ENCODE measurements at places on chromosomes 3 and 15.

DNA sequence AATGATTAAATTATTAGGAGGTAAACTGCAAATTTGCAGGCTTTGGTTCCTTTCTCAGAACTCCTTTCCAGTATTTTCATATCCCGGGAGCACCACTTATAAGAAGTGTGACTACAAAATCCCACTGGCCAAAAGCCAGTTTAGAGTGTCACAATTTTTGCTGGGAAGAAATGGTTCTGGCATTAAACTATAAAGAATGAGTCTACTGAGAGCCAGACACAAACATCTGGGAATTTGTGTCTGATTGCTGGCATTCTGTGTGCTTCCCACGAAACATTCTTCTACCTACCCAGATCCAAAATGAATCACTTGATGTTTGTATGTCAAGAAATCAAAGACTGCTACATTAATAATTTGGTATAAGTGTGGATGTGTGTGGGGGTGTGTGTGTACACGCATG lies 82.8 kb downstream of the DUT start:
- no peak for DNase-seq

DNA sequence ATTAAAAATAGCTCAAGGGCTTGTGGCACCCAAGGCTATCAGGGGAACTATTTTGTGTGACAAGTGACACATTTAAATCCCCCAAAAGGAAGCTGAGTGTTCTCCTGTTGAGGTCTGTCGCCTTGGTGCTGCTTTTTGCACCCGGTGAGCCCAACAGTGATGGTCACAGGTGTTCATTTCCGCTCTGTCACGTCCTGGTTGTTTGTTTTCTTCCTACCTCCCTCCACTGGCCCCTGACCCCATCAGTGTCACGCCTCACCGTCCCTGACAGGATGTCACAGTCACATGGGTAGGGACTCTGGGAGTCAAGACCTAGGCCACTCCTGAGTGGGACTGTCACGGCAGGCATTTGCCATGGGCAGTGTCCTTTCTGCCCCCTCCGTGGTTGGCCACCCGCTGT lies 11.2 kb downstream of the SLCO3A1 start:
- DNase-seq, result no peak

GRCh38 chr3:29203851-29204250 lies 77.0 kb upstream of the RBMS3 start:
- DNase-seq, result no peak

DNA sequence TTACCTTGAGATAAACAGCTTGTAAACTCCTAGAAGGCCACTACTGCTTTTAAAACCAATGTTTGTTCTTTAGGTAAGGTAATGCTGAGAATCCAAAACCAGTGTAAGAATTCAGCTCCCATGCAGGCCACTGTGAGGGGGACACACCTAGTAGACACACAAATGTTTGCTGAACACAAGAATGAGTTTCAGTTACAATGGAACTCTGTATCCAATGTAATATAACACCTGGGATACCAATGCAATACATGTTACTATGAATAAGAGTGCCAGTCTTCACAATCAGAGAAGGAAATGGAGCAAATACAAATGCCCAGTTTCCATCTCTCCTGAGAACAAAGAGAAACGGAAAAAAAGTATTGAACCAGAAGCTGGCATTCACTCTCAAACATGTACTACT lies 65.9 kb downstream of the IGF2BP2 start:
- no peak for DNase-seq

DNA sequence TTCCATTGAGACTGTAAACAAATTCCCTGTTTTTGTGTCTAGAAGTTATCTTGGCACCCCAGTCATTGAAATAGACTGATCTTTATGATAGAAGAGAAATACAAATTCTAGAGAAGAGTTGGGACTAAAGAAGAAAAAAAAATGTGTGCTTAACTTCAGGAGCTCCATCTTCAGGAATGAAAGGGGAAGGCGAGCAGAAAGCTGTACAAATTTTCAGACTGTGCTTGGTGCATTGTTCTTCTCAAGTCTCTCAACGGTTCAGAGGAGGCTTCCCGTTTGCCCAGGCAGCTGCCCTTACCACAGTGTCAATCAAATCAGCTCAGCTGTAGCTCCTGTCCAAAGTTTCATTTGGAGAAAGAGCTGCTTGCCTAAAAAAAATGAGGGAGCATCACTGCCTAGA lies 41.7 kb downstream of the OXSM start:
- no peak for DNase-seq

DNA sequence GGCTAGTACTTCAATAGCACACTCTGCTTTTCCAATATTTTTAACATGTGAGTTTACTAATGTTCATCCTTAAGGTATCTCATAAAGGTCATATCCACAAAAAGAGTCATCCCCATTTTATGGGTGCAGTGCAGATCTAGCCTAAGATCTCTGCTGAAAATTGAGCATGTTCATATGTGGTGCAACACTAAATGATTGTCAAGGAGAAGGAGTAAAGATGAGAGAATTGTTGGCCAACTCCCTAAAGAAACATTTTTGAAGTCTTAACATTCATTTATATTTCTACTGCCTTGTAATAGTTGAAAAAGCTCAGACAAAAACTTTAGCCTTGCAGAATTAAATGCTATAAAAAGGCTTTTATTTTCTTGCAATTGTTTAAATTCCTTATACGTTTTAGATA lies 1159.6 kb downstream of the TBL1XR1 start:
- DNase-seq, result no peak

- DNase-seq, result no peak
These were observed 10.9 kb downstream of the TEX55 start for GRCh38 chr3:119156868-119157267.

DNA sequence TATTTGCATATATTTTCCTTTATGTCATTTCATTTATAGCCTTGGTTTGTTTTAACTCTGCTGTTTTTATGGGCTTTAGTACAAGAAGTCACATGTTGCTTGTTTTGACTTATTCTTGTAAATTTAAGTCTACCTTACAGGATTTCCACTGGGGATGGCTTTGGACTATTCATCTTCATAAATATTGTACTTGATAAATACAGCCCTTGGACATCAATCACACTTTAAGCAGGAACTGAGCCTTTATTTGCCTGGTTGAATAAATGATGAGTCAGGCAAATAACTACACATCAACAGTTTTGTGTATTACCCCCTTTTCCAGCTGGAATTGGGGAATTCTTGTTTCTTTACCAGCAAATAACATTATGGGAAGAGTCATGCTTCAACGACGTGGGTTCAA lies 286.0 kb downstream of the CNTN3 start:
- DNase-seq, result no peak

GRCh38 chr15:58139989-58140522 lies 1.9 kb downstream of the AQP9 start:
- no peak for DNase-seq

DNA sequence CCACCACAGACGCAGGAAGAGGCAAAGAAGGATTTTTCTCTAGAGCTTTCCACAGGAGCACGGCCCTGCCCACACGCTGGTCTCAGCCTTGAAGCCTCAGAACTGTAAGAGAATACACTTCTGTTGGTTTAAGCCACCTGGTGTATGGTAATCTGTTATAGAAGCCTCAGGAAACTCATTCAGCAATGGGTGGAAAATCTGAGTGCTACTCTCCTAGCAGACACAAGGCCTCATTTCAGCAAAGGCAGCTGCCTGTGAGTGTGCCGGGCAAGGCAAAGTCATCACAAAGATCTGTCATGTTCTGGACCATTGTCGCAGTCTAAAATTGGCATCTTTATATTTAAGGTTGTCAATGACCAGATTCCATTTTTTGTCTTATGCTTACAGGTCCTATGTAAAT lies 31.0 kb downstream of the ATP10A start:
- no peak for DNase-seq

GRCh38 chr3:133833267-133833666 lies 27.7 kb downstream of the SRPRB start:
- DNase-seq, result no peak

DNA sequence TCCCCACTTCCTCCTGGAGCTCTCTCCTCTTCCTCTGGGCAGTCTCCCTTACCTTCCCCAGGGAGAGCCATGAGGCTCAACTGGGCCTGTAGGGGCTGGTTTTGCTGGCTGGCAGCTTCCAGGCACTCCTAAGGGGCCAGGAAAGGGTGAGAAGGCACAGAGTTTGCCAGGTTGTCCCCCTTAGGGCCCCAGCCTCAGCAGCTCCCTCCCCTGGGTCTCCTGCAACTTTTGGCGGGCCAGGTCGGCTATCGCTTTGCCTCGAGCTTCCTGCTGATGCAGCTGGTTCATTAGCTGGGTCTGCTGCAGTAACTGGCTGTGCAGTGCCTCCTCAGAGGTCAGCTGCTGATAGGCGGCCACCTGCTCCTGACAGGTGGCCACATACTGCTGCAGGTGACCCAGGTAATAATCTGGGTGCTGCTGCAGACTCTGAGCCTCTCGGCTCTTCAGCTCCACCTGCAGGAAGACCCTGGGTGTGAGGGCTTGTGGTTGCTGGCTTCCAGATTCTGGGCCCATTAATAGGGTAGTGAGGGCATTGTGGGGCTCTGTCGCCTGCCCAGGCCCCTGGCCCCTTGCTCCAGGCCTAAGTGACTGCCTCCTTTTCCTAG lies 29.7 kb upstream of the OR4F6 start:
- peak; percentile 79 for DNase-seq

DNA sequence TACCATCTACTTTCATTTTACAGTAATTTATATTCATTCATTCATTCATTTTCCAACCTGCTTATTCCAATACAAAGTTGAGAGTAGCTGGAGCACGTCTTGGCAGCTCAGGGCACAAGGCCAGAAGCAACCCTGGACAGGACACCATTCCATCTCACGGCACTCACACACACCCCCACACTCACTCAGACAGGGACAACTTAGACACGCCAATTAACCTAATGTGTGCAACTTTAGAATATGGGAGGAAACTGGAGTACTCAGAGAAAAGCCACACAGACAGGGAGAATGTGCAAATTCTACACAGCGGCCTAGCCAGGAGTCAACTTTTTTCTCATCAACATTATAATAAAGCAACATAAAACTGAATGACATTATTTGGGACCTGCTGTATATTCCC lies 46.7 kb downstream of the IGF2BP2 start:
- no peak for DNase-seq

DNA sequence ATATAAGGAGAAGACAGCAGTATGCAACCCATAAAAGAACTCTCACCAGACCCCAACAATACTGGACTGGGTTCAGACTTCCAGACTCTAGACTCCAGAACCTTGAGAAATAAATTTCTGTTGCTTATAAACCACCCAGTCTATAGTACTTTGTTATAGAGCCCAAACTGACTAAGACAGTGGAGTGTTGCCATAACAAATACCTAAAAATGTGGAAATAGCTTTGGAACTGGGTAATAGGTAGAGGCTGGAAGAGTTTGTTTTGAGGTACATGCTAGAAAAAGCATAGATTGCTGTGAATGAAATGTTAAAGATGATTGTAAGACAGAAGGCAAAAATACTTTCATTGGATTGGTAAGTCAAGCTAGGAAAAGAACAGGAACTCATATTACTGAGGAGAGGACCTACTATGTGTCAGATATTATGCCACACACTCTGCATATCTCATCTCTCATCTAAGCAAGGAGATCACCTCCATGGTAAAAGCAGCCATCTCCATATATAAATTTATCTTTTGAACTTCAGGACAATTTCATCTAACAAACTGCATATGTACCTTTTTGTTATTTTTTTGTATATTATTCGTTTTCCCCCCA lies 67.4 kb upstream of the FNDC3B start:
- DNase-seq, result no peak

GRCh38 chr3:152301745-152302181 lies 33.0 kb downstream of the MBNL1 start:
- DNase-seq, result no peak

- DNase-seq, result no peak
These were observed 5.7 kb downstream of the MYZAP start for GRCh38 chr15:57597431-57597830.

- no peak for DNase-seq
These were observed 16.4 kb downstream of the SNX1 start for GRCh38 chr15:64112073-64112772.

- DNase-seq, result no peak
These were observed 112.9 kb downstream of the ISL2 start for GRCh38 chr15:76449455-76449854.

DNA sequence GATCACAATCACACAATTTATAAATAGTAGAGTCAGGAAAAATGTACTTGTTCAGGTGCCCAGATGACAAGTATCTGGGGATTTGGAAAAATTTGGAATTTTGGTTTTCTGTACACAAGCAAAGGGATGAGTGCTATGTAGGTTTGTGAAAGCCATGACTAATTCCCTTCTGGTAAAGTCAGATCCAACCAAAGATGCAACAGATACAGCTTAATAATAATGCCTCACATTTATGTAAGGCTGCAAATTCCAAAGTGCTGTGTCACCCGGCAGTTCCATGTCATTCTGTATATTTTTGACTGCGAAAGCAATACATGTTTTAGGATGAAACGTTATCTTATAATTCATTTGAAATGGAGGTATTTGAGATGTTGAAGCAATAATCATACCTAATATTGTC lies 102.7 kb upstream of the AGBL1 start:
- DNase-seq, result no peak
